Fibroblast of villous mesenchyme (primary cell): ENCODE measurements at places on chromosomes 6 and 20. TPM values are rescaled to one million over a fixed set of nuclear protein-coding genes. Genes with fewer than 3 reads are reported as not detected.

TXLNB gene
- total RNA-seq: under 0.01 and 0.32 TPM in 2 replicates

LAMA2 gene
- 40.2 and 49.6 TPM in 2 replicates for total RNA-seq

PPP1R14C gene
- total RNA-seq: not detected in 2 replicates

IRAK1BP1 gene
- total RNA-seq: 4.2 and 6.5 TPM in 2 replicates

TCF21 gene
- under 0.01 and 1.3 TPM in 2 replicates for total RNA-seq

SIM1 gene
- not detected in 2 replicates for total RNA-seq

DNA sequence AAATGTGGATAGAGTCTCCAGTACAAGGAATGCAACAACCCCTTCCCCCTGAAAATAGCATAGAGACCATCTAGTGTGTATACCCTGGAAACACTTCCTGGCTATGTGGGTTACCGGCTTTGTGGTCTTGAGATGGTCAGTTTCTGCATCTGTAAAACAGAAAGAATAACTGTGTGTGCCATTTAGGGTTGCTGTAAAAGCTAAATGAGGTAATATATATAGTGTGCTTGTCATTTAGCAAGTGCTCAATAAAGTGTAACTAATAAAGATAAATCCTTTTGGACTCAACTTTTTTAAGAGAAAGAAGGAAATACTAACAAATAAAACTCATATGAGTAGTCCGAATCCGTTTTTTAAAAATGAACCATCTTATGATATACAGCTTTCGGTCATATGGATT is 109.1 kb downstream of the SOBP start:
- no peak for DNase-seq

GRCh38 chr6:21026576-21027273 is 492.5 kb downstream of the CDKAL1 start:
- DNase-seq: peak; percentile 83

DNA sequence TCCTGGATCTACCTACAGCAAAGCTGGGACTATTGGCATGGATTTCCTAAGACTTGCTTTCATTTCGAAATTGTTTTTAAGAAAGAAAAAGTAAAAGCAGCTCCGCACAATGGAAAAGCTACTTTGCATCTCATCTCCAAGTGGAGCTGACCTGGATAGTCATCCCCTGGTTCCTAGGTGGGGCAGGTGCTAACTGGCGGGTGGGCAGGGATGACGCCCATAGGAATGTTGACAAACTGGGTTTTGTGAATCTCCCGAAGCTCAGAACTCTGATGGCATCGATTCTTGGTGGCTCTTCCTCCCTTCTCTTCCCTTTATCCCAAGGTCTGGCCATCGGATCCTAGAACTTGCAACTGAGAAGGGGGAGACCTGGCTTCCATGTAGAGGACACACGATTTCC is 12.4 kb upstream of the EZR start:
- DNase-seq: no peak

DNA sequence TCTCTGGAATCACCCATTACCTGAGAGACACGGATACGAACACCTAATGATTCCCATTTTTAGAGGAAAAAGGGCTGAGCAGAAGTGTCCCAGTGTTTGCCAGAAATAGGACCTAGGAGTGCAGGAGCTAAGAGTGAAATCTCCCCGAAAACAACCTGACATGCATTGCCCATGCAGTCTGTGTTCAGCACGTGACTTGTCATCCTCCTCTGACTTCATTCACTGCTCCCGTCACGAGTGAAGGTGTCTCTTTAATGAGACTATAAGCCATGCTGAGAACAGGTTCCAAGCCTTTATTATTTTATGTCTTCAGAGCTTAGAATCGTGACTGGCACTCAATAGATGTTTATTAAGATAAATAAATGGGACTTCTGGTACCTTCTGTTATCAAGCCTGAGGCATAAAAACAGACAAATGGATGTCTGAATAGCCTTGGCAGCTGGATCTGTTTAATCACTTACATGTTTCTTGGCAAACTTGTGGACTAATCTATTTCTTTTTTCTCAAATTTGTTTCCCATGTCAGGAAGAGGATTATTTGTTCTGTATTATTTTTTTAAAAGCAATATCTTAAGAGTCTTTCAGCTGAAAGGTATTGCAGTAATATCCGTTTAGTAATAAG is 3.7 kb upstream of the MLIP start:
- DNase-seq: no peak

- DNase-seq: no peak
Measured at GRCh38 chr6:170144571-170145271, 146.2 kb downstream of the DLL1 start.

DNA sequence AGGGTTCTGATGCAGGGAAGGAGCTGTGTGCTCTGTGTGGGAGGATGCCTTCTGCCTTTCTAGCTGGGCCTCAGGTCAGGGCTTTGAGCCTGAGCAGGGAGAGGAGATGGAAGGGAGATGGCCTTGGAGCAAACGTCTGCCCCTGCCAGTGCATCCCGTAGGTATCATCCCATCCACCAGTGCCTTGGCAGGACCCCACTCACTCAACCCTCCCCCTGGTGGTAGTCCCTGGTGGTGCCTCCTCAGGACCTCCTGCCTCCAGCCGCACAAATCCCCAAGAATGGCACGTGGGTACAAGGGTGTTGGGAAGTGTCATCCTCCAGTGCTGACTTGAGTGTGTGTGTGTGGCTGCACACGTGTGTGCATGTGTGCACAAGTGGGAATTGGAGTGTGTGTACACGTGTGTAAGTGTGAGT is 23.1 kb upstream of the MICB start:
- no peak for DNase-seq

DNA sequence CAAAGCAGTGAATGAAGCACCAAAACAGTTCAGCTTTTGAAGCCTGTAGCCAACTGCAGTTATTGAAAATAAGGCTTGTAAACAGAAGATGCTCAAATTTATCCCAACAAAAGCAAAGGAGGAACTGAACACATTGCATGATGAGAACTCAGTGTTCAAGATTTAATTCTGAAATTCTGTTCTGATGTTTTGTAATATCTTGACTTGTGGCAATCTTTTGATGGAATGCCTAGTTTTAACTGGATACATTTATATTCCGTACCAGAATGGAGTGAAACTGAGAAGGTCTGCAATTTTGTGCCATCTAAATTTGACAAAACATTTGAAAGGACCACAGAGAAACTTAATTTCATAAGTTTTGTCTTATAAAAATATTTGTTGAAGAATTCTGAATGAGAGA is 17.5 kb downstream of the FYN start:
- DNase-seq: no peak
